ENCODE measurements at places on chromosomes 7 and 10. TPM values are rescaled to one million over a fixed set of nuclear protein-coding genes. Genes with fewer than 3 reads are reported as not detected.

DNA sequence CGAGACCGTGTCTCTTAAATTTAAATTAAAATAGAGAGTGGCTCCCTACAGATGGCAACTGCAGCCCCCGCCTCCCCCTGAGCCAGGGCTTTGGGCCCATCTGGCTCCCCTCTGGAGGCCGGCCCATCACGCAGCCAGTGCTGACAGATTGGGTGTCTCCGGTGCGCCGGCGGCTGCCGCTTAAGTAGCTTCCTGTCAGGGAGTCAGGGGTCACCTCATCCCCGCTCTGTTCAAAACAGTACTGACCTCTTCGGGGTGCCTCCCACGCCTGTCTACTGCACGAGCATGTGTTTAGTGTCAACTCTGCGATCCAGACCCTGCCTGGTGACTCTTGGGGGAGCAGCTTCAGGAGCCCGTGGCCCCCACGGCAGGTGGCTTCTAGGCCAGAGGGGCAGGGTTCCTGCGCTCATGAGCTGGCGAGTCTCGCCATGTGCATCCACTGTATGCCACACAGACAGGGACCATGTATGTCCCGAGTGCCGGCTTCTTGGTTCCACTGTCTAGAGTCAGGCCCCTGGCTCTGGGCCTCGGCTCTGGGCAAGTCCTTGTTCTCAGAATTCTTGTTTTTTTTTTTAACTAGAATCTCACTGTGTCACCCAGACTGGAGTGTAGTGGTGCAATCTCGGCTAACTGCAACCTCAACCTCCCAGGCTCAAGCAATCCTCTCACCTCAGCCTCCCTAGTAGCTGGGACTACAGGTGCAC is 36.1 kb downstream of the KCTD7 start:
- DNase-seq, result no peak

- DNase-seq, result no peak
Observed at GRCh38 chr7:102193806-102194205, 92.9 kb upstream of the SH2B2 start.

DNA sequence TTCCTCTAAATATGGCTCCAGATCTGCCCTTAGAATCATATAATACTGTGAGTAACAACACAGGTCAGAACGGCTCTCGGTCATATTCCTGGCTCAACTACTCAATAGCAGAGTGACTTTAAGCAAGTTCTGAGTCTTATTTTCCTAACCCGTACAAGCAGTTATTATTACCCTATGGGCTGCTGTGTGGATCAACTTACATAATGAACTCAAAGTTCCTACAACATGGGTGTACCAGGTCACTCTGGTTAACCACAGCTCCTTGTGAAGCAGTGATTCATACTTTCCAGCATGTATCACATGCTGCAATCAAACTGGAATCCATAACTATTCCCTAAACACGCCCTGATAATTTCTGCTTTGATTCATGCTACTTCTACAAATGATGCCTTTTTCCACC is 107.3 kb downstream of the LRRN3 start:
- peak; percentile 4 for DNase-seq

- no peak for DNase-seq
Observed at GRCh38 chr10:368579-369220, 233.4 kb downstream of the ZMYND11 start.

ZYX gene
- total RNA-seq, result 103 TPM

- no peak for DNase-seq
Observed at GRCh38 chr10:129939416-129940275, 24.4 kb downstream of the EBF3 start.

DNA sequence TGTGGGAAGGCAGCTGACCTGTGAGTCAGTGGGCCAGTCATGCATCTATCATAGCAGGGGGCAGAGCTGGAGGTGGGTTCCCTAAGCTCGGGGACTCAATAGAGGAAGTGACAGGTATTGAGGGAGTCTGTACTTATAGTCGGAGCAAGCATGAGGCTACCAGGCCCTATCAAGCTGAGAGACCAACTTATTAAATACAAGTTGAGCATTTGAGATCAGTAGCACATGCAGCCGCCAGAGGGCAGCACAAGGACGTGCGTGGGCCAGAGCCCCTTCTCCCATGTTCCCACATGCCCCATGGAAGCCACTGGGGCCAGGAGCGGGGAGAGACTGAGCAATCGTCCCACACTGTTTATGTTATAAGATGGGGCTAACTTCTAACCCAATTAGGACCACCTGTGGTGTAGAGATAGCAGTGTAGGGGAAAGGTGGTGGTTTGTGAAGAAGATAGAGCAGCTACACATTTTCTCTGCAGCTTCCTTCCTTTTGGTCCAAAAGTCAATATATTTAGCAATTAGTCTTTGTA is 13.0 kb upstream of the STK31 start:
- DNase-seq, result peak; percentile 74

- DNase-seq, result no peak
Observed at GRCh38 chr10:45592926-45593325, 79.6 kb downstream of the ZFAND4 start.

Data from activated CD4-positive, alpha-beta T cell treated with anti-CD3 and anti-CD28 coated beads for 36 hours (primary cell).